ENCODE measurements at places on chromosomes 6 and 20. TPM values are rescaled to one million over a fixed set of nuclear protein-coding genes. Genes with fewer than 3 reads are reported as not detected.

Gene CRISP3
- not detected for total RNA-seq

Gene VIP
- not detected for total RNA-seq

- H3K4me1 ChIP-seq, result no peaks in the 10 kb centered on the region
- no peaks in the 10 kb centered on the region for H3K27me3 ChIP-seq
- no peak overlapping the region for H3K27ac ChIP-seq
- no peak overlapping the region for H3K4me3 ChIP-seq
- DNase-seq, result no peak
Measured at GRCh38 chr6:77290798-77291197, 172.5 kb downstream of the HTR1B start.

- H3K4me3 ChIP-seq, result no peak overlapping the region
- H3K27me3 ChIP-seq, result no peaks in the 10 kb centered on the region
- peaks cover 34% of the 10 kb centered on the region for H3K4me1 ChIP-seq
- DNase-seq, result no peak
Measured at GRCh38 chr20:63690003-63690897, 6.2 kb upstream of the TNFRSF6B start.

DNA sequence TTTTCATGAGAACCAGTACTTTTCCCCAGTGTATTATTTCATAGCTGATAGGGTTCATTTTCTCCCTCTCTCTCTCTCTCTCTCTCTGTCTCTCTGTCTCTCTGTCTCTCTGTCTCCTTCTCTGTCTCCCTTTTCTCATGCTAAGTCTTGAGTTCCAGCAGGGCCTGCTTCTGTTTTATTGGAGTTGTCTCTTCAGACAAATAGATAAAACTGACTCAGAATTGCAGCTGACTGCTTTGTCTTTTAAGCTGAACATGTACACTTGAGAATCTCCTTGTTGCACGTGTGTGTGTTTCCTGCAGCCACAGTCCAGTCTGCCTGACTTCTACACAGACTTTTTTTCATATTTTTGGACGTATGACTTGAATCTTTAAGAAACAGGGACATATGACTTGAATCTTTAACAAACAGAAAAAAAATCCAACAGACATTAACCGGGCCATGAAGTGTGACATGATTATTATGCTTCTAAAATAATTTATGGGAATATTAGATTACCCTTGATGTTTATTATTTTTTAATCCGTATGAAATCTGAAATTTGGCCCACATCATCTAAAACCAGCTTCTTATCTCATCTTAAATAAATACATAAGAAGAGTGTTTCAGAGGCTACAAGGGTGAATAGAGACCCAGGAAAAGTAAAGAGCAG is 71.5 kb downstream of the JAG1 start:
- H3K4me3 ChIP-seq, result no peak overlapping the region
- H3K27me3 ChIP-seq, result no peaks in the 10 kb centered on the region
- H3K36me3 ChIP-seq, result peaks cover 5% of the 10 kb centered on the region
- H3K4me1 ChIP-seq, result no peaks in the 10 kb centered on the region
- H3K27ac ChIP-seq, result no peak overlapping the region

Gene NTSR1
- 0.56 TPM for total RNA-seq

DNA sequence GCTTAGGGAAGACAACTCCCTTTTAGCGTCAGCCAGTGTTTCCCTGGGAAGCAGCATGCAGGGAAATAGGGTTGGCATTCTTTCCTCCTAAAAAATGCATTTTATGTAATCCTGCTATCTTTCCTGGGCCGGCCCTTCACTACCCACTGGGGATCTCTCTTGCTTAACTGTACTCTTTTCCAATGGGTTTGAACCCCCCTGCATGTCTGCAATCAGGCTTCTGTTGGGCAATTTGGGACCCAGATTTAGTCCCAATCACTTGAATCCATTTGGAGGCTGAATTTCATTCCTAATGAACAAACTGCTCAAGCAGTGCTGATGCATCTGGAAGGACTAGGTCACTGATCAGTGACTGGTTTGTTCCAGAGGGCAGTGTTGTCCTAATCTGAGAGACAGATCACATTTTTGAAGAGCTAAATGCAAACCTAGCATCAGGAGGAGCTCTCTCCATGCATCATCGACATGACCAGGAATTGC is 152.0 kb downstream of the TSHZ2 start:
- H3K27ac ChIP-seq, result no peak overlapping the region
- H3K27me3 ChIP-seq, result no peaks in the 10 kb centered on the region
- no peak overlapping the region for H3K4me3 ChIP-seq

Gene FAM83C
- total RNA-seq, result not detected

- no peaks in the 10 kb centered on the region for H3K27me3 ChIP-seq
- DNase-seq, result no peak
- H3K4me1 ChIP-seq, result no peaks in the 10 kb centered on the region
- H3K4me3 ChIP-seq, result no peak overlapping the region
- no peak overlapping the region for H3K27ac ChIP-seq
- H3K36me3 ChIP-seq, result no peaks in the 10 kb centered on the region
Measured at GRCh38 chr20:19370076-19371075, 157.9 kb downstream of the SLC24A3 start.

- H3K4me3 ChIP-seq, result no peak overlapping the region
- no peaks in the 10 kb centered on the region for H3K27me3 ChIP-seq
- H3K27ac ChIP-seq, result no peak overlapping the region
- no peak for DNase-seq
- H3K36me3 ChIP-seq, result no peaks in the 10 kb centered on the region
Measured at GRCh38 chr20:54069501-54069971, 858 bp downstream of the BCAS1 start.

Gene HLA-DQA1
- total RNA-seq, result 5.9 TPM

Gene ALDH8A1
- 1.6 TPM for total RNA-seq

GRCh38 chr6:13427801-13428582 is 59.4 kb downstream of the GFOD1 start:
- DNase-seq, result peak; percentile 56
- no peak overlapping the region for H3K27ac ChIP-seq
- H3K4me1 ChIP-seq, result peaks cover 42% of the 10 kb centered on the region
- H3K4me3 ChIP-seq, result peak overlapping the region; percentile 42

- no peak overlapping the region for H3K27ac ChIP-seq
- no peaks in the 10 kb centered on the region for H3K27me3 ChIP-seq
- H3K4me1 ChIP-seq, result no peaks in the 10 kb centered on the region
- no peak for DNase-seq
Measured at GRCh38 chr6:61682562-61682961, 603.5 kb downstream of the KHDRBS2 start.

Gene APOBEC2
- not detected for total RNA-seq

Gene RAD21L1
- 0.58 TPM for total RNA-seq

GRCh38 chr20:13915284-13915683 is 75.1 kb downstream of the SEL1L2 start:
- no peaks in the 10 kb centered on the region for H3K27me3 ChIP-seq
- no peaks in the 10 kb centered on the region for H3K4me1 ChIP-seq
- no peak overlapping the region for H3K4me3 ChIP-seq
- H3K27ac ChIP-seq, result no peak overlapping the region

Gene PRICKLE4
- not detected for total RNA-seq

Gene KIAA0408
- 1.0 TPM for total RNA-seq

GRCh38 chr6:112144145-112144926 is 56.9 kb downstream of the FAM229B start:
- no peaks in the 10 kb centered on the region for H3K36me3 ChIP-seq
- no peaks in the 10 kb centered on the region for H3K4me1 ChIP-seq
- H3K27me3 ChIP-seq, result no peaks in the 10 kb centered on the region
- H3K4me3 ChIP-seq, result no peak overlapping the region
- DNase-seq, result no peak
- H3K27ac ChIP-seq, result no peak overlapping the region

- no peaks in the 10 kb centered on the region for H3K36me3 ChIP-seq
- no peak overlapping the region for H3K27ac ChIP-seq
- H3K27me3 ChIP-seq, result no peaks in the 10 kb centered on the region
- no peaks in the 10 kb centered on the region for H3K4me1 ChIP-seq
Measured at GRCh38 chr20:11847827-11848226, 69.9 kb upstream of the BTBD3 start.

Gene ZNF292
- 81.5 TPM for total RNA-seq

Gene PHACTR2
- total RNA-seq, result 25.0 TPM

Gene DEFB124
- total RNA-seq, result not detected

DNA sequence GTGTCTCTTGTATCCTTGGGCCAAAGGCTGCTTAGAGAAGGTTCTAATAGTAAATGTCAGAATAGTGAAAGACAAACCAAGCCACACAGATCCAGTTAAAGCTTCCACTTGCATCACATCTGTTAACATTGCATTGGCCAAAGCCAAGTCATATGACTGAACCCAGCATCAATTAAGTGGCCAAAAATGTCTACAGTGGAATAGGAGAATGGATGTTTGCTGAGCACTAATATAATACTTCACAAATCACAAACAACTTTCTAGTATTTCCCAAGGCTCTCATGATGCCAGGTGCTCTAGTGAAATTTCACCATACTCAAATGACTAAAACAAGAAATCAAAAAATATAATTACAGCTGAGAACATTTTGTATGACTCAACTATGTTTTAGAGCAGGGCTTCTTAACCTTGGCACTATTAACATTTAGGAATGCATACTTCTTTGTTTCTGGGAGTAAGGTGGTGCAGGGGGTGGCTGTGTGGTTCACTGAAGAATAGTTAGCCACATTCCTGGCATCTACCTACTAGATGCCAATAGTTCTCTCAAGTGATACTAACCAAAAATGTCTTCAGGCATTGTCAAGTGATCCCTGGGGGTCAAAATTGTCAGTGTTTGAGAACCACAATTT is 148.0 kb upstream of the SPTLC3 start:
- H3K4me1 ChIP-seq, result no peaks in the 10 kb centered on the region
- DNase-seq, result no peak
- H3K27me3 ChIP-seq, result no peaks in the 10 kb centered on the region
- no peak overlapping the region for H3K27ac ChIP-seq
- no peak overlapping the region for H3K4me3 ChIP-seq
- no peaks in the 10 kb centered on the region for H3K36me3 ChIP-seq

GRCh38 chr6:15389765-15390723 is 144.2 kb downstream of the JARID2 start:
- no peak overlapping the region for H3K27ac ChIP-seq
- H3K4me3 ChIP-seq, result no peak overlapping the region
- no peak for DNase-seq
- peaks cover 3% of the 10 kb centered on the region for H3K36me3 ChIP-seq

GRCh38 chr6:170099387-170099786 is 191.5 kb downstream of the DLL1 start:
- no peak overlapping the region for H3K4me3 ChIP-seq
- no peaks in the 10 kb centered on the region for H3K4me1 ChIP-seq
- no peaks in the 10 kb centered on the region for H3K36me3 ChIP-seq
- H3K27me3 ChIP-seq, result no peaks in the 10 kb centered on the region

DNA sequence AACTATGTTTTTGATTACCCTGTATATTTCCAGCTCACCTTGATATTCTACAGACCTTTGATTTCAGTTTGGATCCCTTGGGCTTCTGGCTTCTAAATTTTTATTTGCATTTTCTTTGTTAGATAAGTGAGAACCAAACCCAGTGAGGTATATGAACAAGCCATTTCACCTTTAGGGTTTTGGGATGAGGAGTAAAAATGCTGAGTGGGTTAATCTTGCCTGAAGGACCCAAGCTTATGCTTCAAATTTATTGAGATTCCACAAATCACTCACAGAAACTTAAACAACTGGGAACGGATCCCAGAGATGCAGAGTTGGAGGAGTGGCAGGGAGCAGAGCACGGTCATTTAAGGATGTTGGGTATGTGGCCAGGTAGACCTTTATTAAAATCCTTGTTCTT is 263.3 kb upstream of the BMP2 start:
- no peaks in the 10 kb centered on the region for H3K36me3 ChIP-seq
- no peak overlapping the region for H3K27ac ChIP-seq
- H3K4me1 ChIP-seq, result no peaks in the 10 kb centered on the region
- DNase-seq, result no peak

Gene HINT3
- 10.4 TPM for total RNA-seq

- no peaks in the 10 kb centered on the region for H3K36me3 ChIP-seq
- peak; percentile 40 for DNase-seq
- H3K27me3 ChIP-seq, result peaks cover 17% of the 10 kb centered on the region
- H3K4me1 ChIP-seq, result no peaks in the 10 kb centered on the region
- no peak overlapping the region for H3K4me3 ChIP-seq
- no peak overlapping the region for H3K27ac ChIP-seq
Measured at GRCh38 chr20:38692436-38693411, 31.6 kb upstream of the SLC32A1 start.

DNA sequence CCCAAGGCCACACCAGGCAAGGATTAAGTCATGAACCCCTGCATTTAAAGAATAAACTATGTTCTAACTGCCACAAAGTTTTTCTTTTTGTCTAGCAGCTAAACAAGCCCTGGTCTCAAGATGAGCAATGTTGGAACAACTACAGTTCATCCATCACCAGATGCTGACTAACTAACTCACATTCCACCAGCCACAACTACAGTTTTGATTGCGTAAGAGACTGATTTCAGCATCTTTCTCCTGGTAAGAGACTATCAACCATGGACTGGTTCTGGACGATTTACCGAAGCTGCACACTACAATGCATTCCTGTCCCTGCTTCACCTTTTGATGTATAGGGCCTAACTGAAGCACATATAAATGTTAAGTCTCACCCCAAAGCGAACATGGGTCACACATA is 43.0 kb downstream of the F13A1 start:
- H3K27ac ChIP-seq, result no peak overlapping the region
- H3K4me1 ChIP-seq, result no peaks in the 10 kb centered on the region
- no peaks in the 10 kb centered on the region for H3K36me3 ChIP-seq
- H3K27me3 ChIP-seq, result peaks cover 8% of the 10 kb centered on the region
- DNase-seq, result no peak

DNA sequence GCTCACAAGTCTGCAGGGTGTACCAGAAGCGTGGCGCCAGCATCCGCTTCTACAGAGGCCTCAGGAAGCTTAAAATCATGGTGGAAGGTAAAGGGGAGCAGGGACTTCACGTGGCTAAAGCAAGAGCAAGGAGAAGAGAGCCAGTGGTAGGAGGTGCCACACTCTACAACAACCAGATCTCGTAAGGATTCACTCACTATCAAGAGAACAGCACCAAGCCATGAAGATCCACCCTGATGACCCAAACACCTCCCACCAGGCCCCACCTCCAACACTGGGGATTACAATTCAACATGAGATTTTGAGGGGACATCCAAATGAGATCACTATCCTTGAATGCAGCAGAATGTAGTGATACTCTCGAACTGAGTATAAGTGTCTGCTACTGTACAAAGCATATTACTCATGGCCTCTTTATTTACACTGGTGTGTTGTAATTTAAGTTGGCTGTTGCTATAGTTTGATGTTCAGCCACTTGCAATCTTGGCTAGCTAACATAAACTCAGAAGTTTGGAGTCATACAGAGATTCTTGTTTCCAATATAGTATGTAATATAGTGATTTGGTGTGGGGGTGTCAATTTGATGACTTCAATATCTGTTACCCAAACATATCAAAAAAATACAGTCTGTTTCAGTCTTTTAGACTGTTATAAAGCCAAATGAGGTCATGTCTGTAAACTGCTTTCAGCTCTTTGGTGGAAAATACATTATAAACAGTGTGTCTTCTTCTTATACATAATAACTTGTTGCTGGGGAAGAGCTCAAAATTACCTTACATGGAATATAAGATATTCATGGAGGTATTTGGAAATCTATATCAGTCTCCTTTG is 39.4 kb upstream of the MYLIP start:
- H3K4me3 ChIP-seq, result no peak overlapping the region
- no peaks in the 10 kb centered on the region for H3K27me3 ChIP-seq
- H3K27ac ChIP-seq, result no peak overlapping the region
- H3K36me3 ChIP-seq, result no peaks in the 10 kb centered on the region
- no peaks in the 10 kb centered on the region for H3K4me1 ChIP-seq

GRCh38 chr6:4258733-4259132 is 123.4 kb upstream of the ECI2 start:
- no peaks in the 10 kb centered on the region for H3K4me1 ChIP-seq
- no peaks in the 10 kb centered on the region for H3K36me3 ChIP-seq
- DNase-seq, result no peak
- no peak overlapping the region for H3K4me3 ChIP-seq
- no peak overlapping the region for H3K27ac ChIP-seq
